Stimulated activated CD8-positive, alpha-beta memory T cell treated with anti-CD3 and anti-CD28 coated beads, Interleukin-4, amount 100 ng/mL, for 4 hours (primary cell): ENCODE measurements at places on chromosomes 3 and 15.

DNA sequence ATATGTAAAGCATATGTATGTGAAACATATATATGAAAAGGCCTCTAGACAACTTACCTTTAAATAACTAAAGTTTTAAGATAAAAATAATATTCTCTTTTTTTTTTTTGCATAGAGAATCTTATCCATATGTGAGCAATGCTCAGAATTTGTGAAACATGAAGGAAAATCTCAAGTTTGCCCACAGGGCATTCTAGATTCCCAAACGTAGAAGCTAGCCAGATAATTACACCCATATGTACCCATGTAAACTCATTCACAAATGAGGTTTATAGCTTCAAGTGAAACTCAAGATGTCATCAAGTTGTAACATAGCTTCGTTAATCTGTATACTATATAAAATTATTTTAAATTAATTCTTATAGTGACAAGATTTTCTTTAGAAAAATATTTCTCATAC lies 537.3 kb upstream of the NR2F2 start:
- no peak for DNase-seq

DNA sequence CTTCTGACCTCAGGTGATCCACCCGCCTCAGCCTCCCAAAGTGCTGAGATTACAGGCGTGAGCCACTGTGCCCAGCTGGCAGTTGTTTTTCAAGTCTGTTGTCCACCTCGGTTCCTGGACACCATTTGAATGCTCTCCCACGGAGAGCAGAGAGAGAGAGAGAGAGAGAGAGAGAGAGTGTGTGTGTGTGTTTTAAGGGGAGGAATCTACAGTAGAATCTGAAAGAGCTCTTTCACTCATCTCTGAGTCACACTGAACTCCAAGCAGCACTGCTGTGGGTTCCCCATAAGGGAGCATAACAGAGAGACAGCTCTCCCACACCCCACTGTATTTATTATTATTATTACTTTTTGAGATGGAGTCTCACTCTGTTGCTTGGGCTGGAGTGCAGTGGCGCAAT lies 156.6 kb downstream of the RPLP1 start:
- no peak for DNase-seq

DNA sequence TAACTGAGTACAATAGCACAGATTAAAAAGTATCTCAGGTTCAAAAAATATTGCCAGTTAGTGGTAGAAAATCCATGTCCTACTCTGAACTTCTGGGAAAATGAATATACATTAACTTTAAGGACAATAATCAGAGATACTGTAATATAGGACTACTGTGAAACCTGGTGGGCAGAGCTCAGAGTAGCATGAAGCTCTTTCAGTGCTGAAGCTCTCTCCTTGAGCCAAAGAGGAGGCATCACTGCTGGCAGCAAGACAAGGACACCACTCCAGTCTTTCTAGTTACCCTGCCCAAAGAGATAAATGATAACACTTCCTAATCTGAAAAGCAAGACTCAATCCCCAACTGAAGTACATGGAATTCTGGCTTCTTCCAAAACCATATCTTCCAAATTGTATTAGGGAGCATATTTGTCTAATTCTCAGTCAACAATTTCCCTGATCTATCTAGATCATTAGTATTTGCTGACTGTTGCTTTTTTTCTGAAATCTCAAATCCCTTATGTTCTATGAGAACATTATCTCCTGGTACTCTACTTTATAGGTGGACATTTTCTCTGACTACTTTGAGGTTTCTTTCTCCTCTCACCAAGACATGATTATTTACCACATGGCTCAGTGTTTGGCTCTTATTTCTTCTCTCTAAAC lies 55.9 kb downstream of the CLDN1 start:
- no peak for DNase-seq

DNA sequence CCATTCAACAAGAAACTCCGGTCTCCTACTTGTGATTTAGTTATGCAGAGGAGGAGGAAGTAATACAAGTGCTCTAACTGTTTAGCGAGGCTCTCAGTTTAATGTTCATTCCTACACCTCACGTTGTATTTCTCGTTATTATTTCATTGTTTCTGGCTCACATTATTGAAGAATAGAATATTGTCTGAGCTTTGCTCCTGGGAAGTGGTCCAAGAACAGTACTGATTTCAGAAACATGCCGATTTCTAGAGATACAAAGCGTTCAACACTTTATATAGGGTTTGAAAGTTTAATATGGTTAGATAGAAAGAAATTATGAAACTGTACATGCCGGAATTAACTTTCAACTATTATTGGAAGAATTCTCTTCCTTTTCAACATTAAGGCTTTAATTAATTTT lies 1145.5 kb downstream of the TBL1XR1 start:
- DNase-seq = no peak

GRCh38 chr3:31754575-31755278 lies 222.0 kb downstream of the STT3B start:
- no peak for DNase-seq

DNA sequence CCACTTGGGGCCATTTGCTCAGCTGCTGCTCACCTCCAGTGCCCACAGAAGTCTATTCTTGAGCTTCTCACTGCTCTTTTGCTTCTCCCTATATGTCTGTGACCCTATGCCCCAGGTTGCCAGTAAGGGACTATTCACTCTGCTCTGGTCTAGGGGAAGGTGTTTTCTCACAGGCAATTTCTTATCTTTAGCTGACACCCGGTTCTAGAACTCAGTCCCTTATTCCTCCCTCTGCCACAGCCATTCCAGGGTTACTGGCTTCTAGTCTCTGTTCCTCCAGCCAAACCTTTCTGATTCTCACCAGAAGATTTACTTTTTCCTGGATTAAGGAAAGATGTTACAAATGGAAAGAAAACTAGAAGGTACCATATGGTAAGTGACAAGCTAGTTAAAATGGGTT lies 574.0 kb downstream of the NTRK3 start:
- no peak for DNase-seq

DNA sequence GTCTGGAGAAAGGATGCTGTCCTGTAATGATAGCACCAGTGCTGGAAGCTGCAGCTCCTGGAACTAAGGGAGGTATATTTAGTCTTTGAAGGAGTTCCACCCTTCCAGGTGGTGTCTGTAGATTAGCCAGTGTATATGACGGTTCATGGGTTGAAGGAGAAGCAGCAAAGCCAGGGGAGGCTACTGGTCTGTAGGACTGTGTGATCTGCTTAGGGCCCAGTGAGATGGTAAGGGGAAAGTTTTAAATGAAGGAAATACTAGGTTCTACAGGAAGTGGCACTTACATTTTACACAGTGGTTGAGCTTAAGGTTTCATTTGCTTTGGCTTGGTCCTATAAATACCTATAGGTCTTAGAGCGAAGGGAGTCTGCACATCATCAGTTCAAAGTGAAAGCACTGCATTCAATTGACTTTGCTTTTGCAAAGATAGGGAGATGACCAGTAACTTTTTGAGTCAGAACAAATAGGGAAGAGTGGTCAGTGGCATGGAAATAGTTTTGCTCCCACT lies 5.6 kb downstream of the SLC25A38 start:
- DNase-seq = no peak

DNA sequence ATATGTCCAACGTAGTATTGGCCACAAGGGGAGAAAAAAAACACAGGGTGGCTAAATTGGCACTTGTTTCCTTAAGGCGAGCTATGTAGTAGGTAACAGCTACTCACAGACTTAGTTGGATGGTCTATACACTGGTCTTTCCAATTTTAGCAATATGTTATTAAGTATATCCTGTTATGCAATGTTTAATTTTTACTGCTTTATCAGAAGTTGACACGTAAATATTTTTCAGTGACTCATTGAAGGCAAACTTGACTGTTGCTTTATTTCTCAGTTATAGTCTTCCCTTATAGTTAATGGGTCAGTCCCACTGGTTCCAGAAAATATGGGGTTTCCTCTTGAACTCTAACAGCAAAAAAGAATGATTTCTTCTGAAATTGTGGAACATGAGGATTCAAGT lies 46.5 kb downstream of the ADPGK start:
- no peak for DNase-seq
